Stimulated activated CD8-positive, alpha-beta memory T cell treated with anti-CD3 and anti-CD28 coated beads, Interleukin-4, amount 100 ng/mL, for 4 hours (primary cell): ENCODE measurements at places on chromosomes 5 and 9.

DNA sequence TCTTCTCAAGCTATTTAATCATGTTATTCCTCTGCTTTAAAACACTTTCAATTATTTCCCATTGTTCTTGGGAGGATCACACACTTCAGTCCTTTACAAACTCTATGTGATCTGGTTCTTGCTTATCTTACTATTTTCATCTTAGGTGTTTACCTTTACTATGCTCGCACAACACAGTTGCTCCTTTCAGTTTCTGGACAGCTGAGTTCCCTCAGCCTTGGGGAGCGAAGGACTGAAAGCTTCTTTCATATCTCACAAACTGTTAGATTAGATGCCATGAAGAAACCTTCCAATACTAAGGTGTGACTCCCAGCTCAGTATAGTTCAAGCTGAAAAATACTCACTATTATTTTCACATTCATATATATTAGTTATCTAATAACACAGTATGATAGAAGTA is 117.9 kb downstream of the CDC42SE2 start:
- DNase-seq, result no peak

GRCh38 chr5:887947-888637 is 4.5 kb downstream of the BRD9 start:
- no peak for DNase-seq

GRCh38 chr9:123655681-123656423 is 274.1 kb downstream of the DENND1A start:
- no peak for DNase-seq

DNA sequence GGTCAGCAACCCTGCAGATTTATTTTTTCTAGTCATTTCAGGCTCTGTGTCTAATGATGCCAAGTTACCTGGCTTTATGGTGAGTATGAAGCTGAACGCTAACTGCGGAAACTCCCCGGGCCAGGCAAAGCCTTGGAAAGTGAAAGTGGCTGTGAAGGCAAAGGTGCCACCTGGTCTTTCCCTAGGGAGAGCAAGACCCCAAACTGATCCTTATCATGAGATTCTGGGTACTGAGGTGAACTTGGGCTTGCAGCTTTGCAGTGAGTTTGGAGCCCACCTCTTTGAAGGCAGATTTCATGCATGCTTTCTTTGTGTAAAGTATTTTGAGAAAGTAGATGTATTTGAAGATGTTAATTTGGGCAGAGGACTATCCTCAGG is 63.3 kb downstream of the CARTPT start:
- DNase-seq, result no peak

DNA sequence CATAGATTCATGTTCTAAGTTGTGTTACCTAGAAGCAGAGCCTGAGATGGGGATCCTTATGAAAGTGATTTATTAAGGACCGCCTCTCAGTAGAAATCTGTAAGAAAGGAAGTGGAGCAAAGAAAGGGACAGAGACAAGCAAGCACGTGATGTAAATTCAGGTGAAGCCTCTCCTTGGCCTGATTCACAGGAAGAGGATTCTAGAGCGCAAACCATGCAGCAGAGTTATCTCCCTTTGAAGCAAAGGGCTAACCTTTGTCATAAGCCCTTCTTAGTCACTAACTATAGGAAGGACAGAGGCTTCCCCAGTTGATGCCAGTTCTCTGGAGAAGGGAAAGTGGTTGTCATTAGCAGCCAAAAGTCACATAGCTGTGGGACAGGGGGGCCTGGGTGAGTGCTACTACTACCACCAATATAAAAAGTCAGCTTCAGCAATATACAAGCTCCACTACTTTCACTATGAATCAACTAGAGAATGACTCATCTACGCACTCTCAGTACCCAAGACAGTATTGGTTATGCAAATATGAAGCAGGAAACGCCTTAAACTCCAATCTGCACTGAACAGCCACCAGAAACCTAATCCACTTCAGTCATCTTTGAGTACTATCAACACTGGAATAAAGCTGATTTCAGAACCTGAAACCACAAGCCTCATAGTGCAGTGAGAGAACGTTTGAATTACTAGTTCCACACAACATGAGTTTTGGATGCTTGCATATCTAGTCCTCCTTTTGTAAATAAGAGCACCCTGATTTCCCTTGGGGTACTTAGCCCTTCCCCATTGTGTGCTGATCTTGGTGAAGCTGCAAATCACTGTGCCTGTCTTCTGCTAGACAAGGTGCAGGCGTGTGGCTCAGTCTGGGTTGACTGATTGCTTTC is 162.7 kb downstream of the ZNF608 start:
- DNase-seq, result no peak

GRCh38 chr5:52360985-52361384 is 426.7 kb upstream of the ITGA1 start:
- no peak for DNase-seq

- no peak for DNase-seq
These were observed 155.6 kb upstream of the ZNF618 start for GRCh38 chr9:113720495-113720894.

DNA sequence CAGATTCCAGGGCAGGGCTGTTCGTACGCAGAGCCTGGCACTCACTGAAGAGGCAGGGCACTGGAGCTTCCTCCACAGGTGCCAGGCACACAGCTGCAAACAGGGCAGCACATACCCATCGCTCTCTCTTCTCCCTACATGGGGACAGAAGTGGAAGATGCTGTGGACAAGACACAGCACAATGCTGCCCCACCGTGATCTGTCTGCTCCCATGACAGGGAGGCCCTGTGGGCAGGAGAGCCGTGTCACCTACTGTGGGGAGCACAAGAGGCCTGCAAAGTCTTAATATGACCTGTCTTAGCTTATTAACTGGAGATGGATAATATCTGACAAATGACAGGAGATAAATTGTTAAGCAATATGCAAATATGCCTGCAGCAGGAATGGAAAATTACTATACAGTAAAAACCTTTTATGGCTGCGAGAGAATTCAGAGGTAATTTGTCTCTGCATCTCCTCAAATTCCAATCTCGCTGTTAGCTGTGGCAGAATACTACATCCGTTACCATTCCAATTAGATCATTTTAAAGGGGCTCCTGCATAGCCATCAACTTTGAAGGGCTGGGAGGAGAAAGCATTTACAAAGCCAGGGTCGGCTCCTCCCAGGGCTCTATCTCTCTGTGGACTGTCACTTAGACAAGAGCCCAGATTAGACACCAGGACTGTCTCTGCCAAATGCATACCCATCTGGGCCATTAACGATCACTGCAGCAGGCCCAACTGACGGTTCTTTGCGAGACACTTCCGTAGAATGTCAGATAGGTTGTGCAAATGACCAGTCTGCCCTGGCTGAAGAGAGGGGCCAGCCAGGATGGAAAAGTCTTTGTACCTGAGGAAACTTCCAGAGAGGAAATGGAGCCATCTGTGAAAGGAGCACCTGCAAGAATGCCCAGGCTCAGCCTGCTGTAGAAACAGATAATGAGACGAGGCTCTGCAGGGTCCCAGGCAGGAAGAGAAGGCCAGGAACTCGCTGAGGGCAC is 90.7 kb upstream of the FSTL4 start:
- no peak for DNase-seq

GRCh38 chr5:112143690-112144089 is 275.4 kb downstream of the EPB41L4A start:
- no peak for DNase-seq

GRCh38 chr9:134325813-134326723 is at the start of gene RXRA:
Gene RXRA (plus strand): TSS chr9:134326455. CDS start chr9:134326632, 177 bp downstream.
- DNase-seq, result peak; percentile 60

- DNase-seq, result no peak
These were observed 754 bp downstream of the GFPT2 start for GRCh38 chr5:180352116-180353047.

DNA sequence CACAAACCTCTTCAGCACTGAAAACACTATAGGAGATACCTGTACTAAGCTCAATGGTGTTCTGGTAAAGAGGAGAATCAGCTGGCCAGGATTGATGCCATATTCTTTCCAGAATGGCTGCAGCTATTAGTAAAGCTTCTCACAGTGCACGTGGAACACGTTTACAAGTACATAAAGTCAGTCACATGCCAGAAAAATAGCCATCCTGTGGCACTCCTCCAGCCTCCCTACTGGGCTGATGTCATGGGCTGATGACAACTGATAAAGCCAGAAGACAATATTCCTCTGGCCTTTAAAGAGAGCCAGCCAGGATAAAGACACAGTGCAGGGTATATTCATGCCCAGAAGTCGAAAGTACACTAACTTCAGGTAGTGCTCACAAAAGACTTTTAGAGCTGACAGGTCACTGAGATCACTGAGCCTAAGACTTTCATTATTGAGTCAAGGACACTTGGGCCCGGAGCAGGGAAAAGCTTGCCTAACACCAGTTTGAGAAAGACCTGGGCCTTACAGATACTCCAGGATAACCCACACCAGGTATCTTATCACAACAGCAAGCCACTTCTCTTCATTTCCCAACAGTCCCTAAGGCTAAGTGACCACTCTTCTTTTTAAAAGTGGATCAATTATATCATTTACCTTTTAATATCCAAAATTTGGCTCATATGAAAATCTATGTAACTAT is 29.4 kb downstream of the ABITRAM start:
- DNase-seq, result no peak

DNA sequence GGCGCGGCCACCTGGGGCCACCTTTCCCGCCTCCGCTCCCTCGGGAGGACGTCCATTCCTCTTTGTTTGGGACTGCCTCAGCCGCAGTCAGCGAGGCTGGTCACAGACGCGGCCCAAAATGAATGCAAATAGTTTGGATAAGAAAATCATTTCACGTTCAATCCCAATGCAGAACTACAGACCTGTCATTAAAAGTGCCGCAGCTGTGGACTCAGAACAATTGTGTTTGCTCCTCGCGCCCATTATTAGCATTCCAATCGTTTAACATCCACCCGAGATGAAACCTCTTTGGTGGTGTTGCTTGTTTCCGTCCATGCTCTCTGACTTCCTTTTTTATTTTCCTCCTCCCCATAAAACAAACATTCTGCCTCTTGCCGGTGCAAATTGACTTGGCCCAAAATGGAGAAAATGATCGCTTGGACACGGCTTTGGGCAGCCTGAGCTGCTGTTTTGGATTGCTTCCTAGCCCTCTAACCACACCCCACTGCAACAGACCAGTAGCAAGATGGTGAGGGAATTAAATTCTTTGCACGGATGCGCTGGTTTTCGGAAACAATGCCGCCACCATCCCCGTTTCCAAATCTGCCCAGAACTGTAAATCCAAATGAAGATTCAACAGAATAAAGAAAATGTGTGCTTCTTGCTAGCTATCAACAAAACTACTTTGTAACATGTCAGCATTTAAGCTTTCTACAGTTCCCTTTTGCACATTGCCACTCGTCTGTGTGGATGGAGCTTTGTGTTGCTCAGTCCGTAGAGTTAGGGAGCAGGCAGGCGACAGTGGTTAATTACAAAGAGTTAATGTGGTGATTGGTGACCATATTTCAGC is 784 bp downstream of the NLN start:
- DNase-seq, result no peak

GRCh38 chr5:72108202-72109061 is 1.2 kb downstream of the MAP1B start:
- DNase-seq, result no peak

DNA sequence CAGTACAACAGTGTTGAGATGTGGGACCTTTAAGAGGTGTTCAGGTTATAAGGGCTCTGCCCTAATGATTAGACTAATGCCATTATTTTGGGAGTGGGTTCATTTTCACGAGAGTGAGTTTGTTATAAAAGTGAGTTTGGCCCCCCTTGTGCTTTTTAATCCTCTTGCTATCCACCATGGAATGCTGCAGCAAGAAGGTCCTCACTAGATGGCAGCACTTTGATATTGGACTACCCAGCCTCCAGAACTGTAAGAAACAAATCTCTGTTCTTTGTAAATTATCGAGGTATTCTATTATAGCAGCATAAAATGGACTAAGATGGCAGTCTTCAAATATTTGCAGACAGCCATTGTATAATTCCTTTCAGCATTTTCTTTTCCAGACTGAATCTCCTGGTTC is 212.4 kb downstream of the LRRC70 start:
- no peak for DNase-seq

GRCh38 chr9:110115341-110115820 is 92.6 kb downstream of the C9orf152 start:
- no peak for DNase-seq

DNA sequence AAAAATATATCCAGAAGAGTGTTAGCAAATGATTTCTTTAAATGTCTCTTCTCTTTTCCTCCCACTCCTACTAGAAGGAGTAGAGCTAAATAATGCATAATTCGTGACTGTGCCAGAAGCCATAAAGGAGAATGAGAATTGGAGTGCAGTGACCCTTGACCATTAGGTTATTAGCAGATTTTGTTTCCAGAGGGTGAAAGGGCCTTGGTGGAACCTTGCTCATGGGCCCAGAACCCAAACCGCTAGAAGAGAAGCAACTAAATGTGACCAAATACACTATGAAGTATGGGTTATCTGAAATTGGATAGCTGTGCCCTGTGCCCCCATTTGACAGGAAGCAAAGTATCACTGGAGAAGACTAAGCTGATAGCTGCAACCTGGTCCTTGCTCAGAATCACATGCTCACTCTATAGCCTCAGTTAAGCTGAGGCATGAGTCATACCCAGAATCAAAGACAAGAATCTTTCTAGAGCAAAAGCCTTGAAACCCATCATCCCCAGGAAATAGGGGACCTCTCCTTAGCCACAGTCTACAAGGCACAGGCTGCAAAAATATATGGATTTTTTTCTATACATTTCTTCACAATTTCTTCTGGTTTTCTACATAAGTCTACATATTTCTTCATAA is 36.3 kb downstream of the CAPSL start:
- DNase-seq, result no peak

GRCh38 chr9:122186777-122187470 is 27.2 kb downstream of the MORN5 start:
- DNase-seq, result no peak

DNA sequence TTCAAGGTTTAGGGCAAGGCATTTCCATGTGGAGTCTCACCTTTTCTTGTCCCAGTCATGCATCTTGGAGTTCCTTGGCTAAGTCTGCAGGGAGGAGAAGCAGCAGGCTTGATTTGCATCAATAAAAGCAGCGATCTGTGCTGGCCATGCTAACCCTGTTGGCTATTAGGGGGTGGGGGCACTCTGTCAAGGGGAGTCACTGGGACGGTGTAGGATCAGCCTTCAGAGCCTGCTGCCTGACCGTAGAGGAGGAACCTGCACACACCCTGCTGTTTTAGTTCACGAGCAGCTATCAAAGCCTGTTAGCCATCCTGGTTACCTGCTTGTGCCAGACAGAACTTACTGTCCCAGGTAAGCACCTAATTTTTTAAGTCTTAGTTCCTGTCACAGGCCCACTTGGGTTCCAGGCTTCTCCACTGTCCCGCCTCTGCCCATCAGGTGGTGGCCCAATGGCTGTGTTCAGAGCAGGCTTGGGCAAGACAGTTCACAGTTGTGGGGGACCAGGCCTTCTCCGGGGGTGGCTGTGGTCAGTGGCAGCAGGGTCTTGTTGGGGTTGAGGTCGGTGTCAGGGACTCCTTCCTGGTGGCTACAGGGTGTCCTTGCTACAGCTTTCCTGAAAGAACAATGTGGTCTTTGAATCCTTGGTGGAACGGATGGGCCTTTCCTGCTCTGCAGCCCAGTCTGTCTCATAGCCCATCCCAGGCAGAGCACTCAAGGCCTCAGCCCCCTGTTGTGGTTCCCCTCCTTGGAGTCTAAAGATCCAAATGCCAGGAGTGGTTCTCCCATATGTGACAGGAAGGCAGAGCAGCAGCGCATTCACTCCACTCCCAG is 43.7 kb downstream of the SECISBP2 start:
- no peak for DNase-seq

GRCh38 chr9:137482094-137482781 is 23.1 kb upstream of the NSMF start:
- DNase-seq, result no peak

- peak; percentile 40 for DNase-seq
These were observed 269.4 kb upstream of the PTGER4 start for GRCh38 chr5:40410231-40410861.

- DNase-seq, result no peak
These were observed 6.7 kb upstream of the ANKRD18B start for GRCh38 chr9:33517373-33517772.

- DNase-seq, result no peak
These were observed 195.2 kb downstream of the PTTG1 start for GRCh38 chr5:160616712-160617497.
